Renal cortex interstitium (tissue), 15 donors: ENCODE measurements at places on chromosomes 4 and X. TPM values are rescaled to one million over a fixed set of nuclear protein-coding genes. Genes with fewer than 3 reads are reported as not detected.

- DNase-seq, result no peak
Observed at GRCh38 chrX:24550166-24550565, 85.1 kb downstream of the PDK3 start.

DNA sequence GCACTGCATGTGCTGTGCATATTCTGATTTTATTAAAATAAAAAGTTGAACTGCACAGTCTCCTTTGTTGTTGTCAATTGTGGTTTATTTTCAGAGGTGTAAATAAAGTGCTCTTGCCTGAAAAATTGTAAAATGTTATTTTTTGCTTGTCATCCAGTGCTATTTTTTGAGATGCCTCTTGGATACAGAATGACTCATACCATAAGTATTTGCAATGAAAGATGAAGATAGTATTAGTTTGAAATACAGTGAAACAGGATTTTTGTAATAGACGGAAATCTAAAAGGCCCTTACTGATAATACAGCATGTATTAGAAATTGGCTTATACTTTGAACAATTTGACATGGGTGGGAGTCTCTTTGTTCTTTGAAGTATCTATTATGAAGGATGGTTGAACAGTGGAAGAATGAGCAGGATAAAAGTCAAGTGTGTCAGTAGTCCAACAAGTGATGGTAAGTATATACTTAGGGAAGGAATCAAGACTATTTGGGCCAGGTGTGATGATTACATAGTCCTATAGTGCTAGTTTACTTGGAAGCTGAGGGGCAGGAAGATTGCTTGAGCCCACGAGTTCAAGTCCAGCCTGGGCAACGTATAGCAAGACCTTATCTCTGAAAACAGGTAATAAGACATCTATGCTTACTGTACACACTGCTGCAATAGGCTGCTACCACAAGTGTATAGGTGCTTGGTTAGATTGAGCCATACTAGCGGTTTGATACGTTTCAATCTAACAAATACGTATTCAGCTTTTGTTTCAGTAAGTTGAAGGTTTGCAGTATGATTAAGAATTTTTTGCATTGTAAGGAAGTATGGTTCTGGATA lies 16.4 kb downstream of the DDX3X start:
- no peak for DNase-seq

GRCh38 chrX:40853004-40853815 lies 117.9 kb upstream of the MED14 start:
- DNase-seq, result no peak

S100G gene
- polyA plus RNA-seq, result not detected

NIPAL1 gene
- polyA plus RNA-seq, result 8.8 TPM
